Right ventricle myocardium inferior (tissue), 1 donor: ENCODE measurements at places on chromosomes 4 and X.
A peak's percentile ranks its signal among the peaks of the same experiment; 100 is the strongest.

DNA sequence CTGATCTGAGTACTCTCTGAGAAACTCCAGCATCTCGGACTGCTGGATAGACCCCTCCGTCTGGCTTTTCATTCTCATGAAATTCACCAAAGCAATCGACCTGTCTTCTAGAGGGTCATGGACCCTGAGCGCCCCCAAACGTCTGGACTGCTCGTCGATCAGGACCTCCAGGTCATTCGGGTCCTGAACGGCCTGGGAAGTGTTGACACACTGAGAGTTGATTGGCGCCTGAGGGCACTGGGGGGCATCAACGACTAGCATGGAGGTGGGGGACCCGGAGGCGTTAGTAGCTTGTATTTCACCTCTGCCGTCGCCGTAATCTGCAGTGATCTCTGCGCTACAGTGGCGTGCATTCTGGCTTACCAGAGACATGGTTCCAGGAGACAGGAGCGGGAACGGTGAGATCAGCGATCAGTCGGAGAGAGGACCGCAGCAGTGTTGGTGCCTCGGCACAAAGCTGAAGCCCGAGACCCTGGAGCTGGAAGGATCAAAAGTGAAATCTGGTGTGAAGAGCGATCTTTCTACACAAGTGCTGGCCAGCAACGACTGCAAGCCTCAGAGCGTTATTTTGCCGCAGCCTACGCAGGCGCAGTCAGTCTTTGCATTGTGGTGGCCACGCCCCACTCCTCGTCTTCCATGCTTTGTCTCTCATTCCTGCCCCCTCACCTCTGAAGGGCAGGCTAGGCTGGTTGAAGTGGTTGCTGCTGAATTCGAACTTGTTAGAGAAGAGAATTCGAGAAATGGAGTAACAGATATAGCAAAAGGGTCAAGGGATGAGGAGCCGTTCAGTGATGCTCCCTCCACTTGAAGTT lies at the start of gene MAGEE2:
TSS of gene MAGEE2 (minus strand) at position 575 of the 812 bp plus-strand sequence. CDS start at position 372, 203 bp downstream.
- DNase-seq: peak; percentile 53

- no peak for DNase-seq
These were observed 50.9 kb downstream of the COX18 start for GRCh38 chr4:73018595-73018994.

GRCh38 chrX:103405009-103405333 lies 28.6 kb downstream of the BEX3 start:
- no peak for DNase-seq

DNA sequence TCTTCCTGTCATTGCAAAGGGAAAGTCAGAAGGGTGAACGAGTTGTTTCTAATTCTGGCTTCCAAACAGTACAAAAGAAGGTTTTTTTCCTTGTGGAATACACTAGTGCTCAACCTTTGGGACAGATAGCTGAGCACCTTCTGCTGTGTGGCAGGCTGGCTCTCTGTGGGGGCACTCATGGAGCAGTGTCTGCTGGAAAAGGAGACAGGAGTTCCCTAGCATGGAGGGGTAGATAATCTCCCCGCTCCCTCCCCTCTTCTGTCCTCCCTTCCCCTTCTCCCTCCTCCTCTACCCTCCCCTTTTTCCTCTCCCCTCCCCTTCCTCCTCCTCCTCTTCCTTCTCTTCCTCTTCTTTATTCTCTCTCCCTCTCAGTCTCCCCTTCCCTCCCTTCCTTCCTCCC lies 62.4 kb upstream of the MTM1 start:
- DNase-seq: no peak

- DNase-seq: no peak
These were observed 14.2 kb downstream of the COX7B2 start for GRCh38 chr4:46894826-46895225.

DNA sequence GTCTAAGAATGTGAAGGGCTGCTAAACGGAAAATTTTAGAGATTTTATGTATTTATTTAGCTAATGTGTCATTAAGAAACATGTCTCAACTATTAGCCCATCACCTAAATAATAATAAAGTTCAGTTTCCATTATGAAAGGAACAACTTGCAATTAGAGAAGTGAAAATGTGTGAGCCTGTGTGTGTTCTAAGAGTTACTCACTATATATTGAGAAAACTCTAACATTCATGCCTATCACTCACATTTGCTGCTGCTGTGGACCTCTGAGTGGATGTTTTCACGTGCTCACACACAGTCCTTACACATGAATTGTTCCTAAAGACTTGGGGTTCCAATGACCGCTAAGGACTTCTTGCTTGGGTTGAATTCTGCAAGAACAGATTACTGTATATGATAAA lies 364.0 kb downstream of the TMA16 start:
- no peak for DNase-seq

DNA sequence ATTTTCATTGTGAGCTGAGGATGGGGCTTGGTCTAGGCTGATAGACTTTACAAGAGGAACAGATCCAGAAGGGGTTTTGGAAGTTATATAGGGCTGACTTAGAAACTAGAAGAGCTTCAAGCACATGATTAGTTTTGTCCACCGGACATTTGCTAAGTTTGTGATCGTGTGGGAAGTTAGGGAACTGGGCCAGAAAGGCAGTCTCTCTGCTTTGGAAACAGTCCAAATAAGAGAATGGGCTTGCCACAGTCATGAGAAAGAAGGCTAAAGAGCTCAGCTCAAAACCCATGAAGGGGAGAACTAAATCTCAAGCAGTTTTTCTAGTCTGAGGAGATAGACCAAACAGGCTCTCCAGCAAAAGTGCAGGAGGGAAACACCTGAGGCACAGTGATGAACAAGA lies 67.8 kb downstream of the ZNF674 start:
- no peak for DNase-seq

- DNase-seq: no peak
These were observed 323.2 kb upstream of the PCDH7 start for GRCh38 chr4:30396772-30397475.

DNA sequence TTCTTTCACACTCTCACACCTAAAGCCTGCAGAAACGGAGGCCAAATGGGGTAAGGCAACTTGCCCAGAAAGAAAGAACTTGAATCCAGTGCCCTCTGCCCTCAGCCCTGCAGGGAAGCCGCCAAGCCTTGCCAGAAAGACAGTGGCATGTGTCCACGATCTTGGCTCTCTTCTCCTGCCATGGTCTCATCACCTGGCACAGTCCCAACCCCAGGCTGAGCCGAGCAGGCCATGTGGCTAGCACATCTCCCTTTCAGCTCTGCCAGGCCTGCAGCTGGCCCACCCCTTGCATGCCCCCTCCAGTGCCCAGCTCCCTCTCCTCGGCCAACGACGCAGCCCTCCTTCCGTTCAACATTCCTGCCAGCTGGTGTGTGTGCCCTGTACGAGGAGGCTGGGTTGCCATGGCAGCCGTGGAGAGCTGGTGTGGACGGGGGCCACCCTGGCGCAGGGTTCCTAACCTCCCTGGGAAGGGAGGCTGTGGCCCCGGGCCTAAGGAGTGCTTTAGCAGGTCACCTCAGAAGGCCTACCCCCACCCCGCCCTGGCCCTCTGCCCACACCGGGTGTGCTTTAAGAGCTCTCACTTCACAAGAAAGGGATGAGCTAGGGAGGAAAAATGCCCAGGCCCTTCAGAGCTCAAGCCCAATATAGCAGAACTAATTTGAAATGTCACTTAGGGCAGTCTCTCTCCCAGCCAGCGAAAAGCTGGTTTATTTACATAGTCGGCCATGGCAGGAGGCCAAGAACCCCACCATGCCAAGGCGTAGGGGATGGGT lies 73.0 kb upstream of the PJA1 start:
- no peak for DNase-seq

DNA sequence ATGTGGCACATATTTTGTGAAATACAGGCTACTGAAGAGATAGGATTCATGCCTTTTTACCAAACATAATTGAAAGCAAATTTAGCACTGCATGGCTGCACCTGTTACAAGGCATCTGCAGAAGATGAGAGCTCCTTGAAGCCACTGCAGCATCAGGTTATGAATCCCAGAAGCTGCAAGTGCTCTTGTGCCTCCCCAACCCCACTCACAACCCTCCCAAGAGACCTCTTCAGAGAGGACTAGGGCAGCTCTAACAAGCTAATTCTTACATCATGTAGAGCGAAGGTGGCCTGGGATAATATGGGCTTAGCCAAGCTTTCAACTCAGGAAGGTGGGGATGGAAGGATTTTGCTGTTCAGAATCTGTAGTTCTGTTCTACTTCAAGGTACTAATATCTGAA lies 27.2 kb downstream of the MFAP3L start:
- no peak for DNase-seq

- DNase-seq: no peak
These were observed 155.9 kb downstream of the KIT start for GRCh38 chr4:54813674-54814073.

DNA sequence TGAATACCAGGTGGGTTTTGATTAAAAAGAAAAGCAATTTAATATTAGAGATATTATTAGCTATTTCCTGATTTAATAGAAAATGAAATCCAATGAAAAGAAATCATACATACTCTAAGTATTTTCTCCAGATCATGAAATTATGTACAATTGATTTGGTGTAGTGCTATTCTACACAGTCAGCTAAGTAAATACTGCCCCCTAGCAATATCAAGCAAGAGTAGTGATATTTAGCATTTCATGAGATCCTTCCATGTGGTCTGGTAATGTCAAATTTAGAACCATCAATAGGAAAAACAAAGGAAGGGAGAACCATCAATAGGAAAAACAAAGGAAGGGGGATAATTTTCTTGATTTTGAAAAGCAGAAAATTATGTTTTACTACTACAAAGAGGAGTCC lies 114.6 kb downstream of the TBCK start:
- DNase-seq: no peak

DNA sequence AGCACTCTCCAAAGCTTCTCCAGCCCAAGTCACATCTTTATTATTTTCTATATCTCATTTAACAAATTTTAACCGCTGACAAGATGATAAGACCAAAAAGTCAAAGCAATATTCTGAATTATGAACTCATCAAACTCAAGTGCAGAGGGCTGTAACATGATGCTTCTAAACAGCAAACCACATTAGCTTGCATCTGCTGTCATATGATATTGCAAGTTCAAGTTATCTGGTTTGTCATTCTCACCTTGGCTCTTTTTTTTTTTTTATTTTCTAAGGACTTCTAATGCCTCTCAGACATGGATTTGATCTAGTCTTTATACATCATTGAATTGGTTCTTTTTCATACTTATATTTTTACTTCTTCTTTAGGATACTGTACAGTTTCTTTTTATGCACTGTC lies 93.4 kb downstream of the SLC10A7 start:
- DNase-seq: no peak

DNA sequence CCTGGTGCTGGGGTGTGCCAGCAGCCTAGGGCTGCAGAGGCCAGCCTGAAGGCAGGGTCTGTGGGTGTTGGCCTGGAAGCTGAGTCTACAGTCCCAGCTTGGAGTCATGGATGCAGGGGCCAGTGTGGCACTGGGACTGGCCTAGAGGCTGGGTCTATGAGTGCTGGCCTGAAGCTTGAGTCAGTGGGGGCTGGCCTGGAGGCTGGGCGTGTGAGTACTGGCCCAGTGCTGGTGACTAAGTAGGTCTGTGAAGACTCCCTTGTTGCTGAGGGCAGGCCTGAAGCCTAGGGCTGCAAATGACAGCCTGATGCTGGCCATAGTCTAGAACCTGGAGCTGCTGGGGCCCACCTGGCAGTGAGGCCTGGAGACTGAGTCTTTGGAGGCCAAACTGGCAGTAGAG lies 31.3 kb upstream of the ALG13 start:
- DNase-seq: no peak

GRCh38 chr4:78311306-78311705 lies 240.3 kb upstream of the ANXA3 start:
- no peak for DNase-seq

DNA sequence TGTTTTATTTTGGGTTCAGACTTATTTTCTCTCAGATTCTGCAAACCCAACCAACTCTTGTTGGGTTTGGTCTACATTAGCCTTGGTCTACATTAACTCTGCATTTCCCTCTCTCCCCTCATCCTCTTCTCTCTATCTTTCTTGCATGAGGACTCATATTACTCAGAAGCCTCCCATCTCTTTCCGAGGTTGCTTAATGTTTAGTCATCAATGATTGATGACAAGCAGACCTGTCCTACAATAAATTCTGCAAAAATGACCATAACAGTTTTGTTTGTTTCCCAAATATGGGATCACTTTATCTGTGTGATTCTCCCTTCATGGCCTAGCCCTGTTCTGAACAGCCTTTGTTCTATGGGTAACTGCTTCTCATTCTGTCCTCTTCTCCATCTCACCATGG lies 75.2 kb downstream of the GABRB1 start:
- no peak for DNase-seq

- no peak for DNase-seq
These were observed 18.0 kb downstream of the ZNF275 start for GRCh38 chrX:153351981-153352380.

DNA sequence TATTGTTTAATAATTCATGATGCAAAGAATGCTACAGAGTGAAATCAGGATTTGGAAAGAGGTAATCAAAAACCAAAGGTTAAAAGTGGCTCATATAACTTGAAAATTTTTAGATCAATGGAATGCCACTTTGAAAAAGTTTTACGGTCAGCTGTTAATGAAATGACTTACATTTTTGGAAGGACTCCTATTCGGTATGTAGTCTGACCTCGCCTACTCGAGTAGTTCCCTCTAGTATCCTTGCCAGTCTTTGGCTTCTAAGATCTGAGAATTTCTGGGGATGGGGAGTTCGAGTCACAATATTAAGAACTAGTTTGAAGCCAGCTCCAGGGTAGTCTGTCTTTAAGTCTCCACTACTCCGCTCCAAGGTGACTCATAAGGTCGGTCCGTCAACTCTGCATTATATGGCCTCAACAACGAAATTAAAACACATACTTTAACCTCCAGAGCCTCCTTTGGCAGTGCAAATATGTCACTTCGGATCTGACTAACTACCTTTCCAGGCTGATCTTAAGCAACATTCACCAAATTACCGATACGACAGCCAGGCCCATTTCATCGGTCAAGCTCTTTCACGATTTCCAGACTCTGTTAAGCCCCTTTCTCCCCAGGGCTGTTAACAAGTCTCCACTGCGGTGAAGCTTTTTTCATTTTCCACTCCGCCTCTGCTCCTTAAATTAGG lies 733 bp upstream of the NAA15 start:
- no peak for DNase-seq

- no peak for DNase-seq
These were observed 317 bp downstream of the CMC4 start for GRCh38 chrX:155070663-155070974.

GRCh38 chr4:175341203-175341755 lies 423.1 kb downstream of the ADAM29 start:
- DNase-seq: no peak

- DNase-seq: no peak
These were observed 170.9 kb upstream of the CASK start for GRCh38 chrX:42094218-42094617.
